ENCODE measurements at places on chromosomes 7 and 10. TPM values are rescaled to one million over a fixed set of nuclear protein-coding genes. Genes with fewer than 3 reads are reported as not detected.

GRCh38 chr10:29761916-29762315, 127.1 kb upstream of the SVIL start:
- DNase-seq: no peak

The KIAA1549 gene
- polyA plus RNA-seq: 3.9 TPM

GRCh38 chr10:60944910-60945297, 919 bp upstream of the RHOBTB1 start:
- no peak for DNase-seq

DNA sequence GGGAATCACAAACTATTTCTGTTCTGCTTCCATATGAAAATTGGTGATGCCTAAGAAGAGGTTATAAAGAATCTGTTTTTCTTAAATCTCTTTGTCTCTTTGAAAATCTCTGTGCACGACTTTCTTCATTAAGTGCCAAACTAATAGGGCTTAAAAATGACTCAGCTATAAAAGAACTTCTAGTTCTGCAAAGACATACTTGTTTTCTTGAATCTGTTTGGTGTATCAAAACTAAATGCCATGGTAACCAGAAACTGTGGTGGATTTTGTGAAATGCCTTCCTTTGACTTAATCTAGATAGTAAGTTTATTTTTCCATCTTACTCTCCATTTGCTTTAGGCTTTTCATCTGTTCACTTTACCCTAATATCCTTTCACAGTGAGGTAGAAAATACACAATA, 417.8 kb downstream of the PARD3 start:
- no peak for DNase-seq

The STEAP2 gene
- polyA plus RNA-seq: 19.2 TPM

The TMEM184A gene
- 58.6 TPM for polyA plus RNA-seq

- no peak for DNase-seq
Observed at GRCh38 chr10:48556065-48556464, 48.8 kb downstream of the ARHGAP22 start.

- no peak for DNase-seq
Observed at GRCh38 chr10:118729641-118730258, 25.0 kb downstream of the CACUL1 start.

DNA sequence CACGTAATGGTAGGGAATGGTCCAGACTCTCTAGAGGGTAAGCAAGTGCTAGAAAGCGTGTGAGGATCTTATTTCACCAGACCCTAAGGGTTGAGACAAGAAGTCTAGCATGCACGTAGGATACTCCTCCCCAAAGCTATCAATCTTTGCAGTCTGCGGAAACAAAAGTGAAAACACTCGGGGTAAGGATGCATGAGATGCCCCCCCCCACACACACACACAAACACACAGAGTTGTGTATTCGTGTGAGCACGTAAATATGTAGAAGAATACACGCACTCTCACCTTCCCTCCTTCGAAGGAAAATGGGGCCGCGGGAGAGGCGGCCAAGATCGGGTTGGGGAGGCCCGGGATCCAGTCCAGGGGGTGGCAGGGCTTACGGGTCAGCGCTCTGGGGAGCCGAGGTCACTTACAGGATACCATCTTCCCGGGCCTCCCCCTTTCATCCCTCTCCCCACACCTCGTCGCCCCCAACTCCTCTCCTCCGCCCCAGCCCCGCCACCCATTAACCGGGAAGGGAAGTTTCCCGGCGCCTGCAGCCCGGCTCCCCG, 455 bp downstream of the CUL2 start:
- no peak for DNase-seq

The PILRA gene
- 5.8 TPM for polyA plus RNA-seq

The GDF10 gene
- 2.5 TPM for polyA plus RNA-seq

- DNase-seq: no peak
Observed at GRCh38 chr10:97089209-97089870, 96.4 kb downstream of the SLIT1 start.

- no peak for DNase-seq
Observed at GRCh38 chr10:109866168-109866994, 56.9 kb downstream of the XPNPEP1 start.

GRCh38 chr7:28488061-28488791, 75.9 kb downstream of the CREB5 start:
- DNase-seq: no peak

GRCh38 chr10:70656489-70656888, 15.8 kb upstream of the ADAMTS14 start:
- DNase-seq: no peak

- no peak for DNase-seq
Observed at GRCh38 chr10:71975871-71976725, 11.9 kb downstream of the CHST3 start.

The UCMA gene
- polyA plus RNA-seq: not detected

DNA sequence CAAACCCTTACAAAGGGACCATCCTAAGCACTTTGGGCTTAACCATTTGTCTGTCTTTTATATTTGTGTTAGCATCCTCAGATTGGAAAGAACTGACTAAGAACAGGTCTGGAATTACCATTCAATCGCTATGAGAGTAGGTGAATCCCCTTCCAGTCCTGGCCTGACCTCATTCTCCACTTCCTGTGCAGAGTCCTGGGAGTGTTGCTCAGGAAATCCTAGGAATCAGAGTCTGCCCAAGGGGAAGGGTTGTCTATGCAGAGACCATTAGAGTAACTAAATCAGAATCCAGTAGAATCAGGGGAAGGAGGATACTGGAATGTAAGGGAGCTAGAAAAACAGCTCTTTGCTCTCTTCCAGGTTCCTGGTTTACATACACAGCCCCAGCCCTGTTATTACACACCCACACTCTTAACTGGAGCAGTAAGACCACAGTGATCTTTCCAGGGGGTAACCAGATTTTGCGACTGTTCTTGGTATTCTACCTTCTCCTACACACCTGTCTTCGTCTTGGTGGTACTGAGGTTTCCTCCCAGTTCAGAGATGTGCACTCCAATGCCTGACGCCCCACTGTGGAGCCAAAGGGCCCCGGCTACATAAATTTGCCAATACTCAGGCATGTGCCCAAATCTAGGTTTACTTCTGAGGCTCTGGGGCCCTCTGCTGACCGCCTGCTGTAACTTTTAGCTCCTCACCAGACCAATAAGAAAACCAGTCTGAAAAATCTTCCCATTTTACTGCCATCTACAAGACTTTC, 103.7 kb downstream of the RNF216 start:
- DNase-seq: no peak

DNA sequence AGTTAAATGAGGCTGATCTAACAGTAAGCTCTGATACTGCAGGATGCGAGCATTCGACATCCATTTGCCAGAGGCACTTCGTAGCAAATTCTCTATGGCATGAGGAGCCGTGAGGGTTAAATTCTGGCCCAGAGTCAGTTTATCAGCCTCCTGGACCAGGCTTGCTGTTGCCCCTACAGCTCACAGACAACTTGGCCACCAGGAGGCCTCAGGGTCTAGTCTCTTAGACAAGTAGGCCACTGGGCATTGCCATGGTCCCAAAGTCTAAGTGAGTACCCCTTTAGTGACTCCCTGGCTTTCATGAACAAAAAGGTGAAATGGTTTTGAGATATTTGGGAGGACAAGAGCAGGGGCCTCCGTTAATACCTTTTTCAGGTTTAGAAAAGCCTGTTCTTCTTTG, 178.0 kb upstream of the MBL2 start:
- DNase-seq: no peak
